ENCODE measurements at places on chromosomes 11 and 22.

- no peak for DNase-seq
These were observed at the start of gene TSKU for GRCh38 chr11:76783294-76783895. TSS of gene TSKU (plus strand) at chr11:76783356. CDS start at chr11:76795617, 12,261 bp downstream.

- DNase-seq = no peak
These were observed 46.3 kb upstream of the SYT13 start for GRCh38 chr11:45332276-45332934.

- DNase-seq = no peak
These were observed 1.3 kb downstream of the RNF169 start for GRCh38 chr11:74749965-74750296.

- no peak for DNase-seq
These were observed 12.4 kb downstream of the MAJIN start for GRCh38 chr11:64959498-64959897.

- no peak for DNase-seq
These were observed 569.9 kb upstream of the ANO5 start for GRCh38 chr11:21622995-21623394.

DNA sequence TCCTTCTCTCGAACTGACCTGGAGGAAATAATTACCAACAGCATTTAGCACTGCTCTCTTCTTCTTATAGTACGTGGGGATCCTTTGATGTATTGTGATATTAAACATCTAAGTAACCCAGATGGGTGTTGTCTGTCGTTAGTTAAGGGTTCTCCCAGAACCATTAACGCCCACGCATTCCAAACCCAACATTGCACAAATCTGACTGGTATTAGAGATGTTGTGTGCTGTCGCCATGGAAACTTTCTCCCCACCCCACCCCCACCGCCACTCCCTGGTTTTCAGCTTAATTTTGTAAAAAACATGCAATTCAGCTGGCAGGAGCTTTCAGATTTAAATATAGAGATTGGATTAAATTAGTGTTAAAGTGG lies 1495.2 kb downstream of the TBC1D22A start:
- no peak for DNase-seq

DNA sequence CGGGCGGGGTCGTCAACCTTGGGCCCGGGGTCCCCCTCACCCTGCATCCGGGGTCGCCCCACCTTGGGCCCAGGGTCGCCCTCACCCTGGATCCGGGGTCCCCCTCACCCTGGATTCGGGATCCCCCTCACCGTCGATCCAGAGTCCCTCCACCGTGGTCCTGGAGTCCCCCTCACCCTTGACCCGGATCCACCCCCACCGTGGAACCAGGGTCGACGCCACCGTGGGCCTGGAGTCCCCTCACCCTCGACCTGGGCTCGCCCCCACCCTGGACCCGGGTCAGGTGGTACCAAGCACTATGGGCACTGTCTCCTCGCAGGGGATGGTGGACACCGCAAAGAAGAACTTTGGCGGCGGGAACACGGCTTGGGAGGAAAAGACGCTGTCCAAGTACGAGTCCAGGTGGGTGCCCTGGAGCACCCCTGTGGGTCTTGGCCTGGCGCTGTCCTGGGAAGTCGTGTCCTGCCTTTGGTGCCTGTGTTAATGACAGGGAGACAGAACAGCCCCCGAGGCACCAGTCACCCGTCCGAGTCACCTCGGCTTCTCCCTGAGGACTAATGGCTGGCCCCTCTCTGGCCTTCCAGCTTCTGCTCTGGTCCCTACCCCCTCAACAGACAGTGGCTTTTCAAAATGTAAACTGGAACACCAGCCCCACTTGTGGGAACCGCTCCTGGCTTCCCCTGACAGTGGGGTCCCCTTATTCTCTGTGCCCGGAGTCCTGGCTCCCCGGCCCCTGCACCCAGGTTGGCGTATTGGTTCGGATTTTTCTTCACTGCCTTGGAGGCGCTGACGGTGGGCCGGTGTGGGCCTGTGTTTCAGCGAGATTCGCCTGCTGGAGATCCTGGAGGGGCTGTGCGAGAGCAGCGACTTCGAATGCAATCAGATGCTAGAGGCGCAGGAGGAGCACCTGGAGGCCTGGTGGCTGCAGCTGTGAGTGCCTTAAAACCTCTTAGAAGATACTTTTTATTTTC lies 762 bp downstream of the CRELD2 start:
- DNase-seq = no peak

DNA sequence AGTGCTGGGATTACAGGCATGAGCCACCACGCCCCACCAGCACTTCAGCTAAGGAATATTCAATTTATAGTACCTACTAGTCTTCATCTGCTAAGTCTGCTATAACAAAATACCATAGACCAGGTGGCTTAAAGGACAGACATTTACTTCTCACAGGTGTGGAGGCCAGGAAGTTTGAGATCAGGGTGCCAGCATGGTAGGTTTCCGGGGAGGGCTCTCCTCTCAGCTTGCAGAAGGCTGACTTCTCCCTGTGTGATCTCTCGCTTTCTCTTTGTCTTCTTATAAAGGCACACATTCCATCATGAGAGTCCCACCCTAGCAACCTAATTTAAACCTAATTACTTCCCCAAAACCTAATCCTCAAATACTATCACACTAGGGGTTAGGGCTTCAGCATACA lies 433.0 kb downstream of the INSC start:
- DNase-seq = no peak

Data from cortex of kidney (tissue), 1 donor.